ENCODE measurements at places on chromosomes 16 and 17. TPM values are rescaled to one million over a fixed set of nuclear protein-coding genes. Genes with fewer than 3 reads are reported as not detected.
A peak's percentile ranks its signal among the peaks of the same experiment; 100 is the strongest.

SSTR5 gene
- 0.51 TPM for total RNA-seq

ZC3H18 gene
- 11.8 TPM for total RNA-seq

METRN gene
- 320 TPM for total RNA-seq

NPTX1 gene
- 0.55 TPM for total RNA-seq

ALOXE3 gene
- total RNA-seq: 3.6 TPM

C1QTNF8 gene
- total RNA-seq: not detected

PIMREG gene
- total RNA-seq: 67.6 TPM

LGALS9B gene
- total RNA-seq: not detected

RDM1 gene
- 2.0 TPM for total RNA-seq

CCL17 gene
- not detected for total RNA-seq

GRCh38 chr16:56933828-56934598 lies 2.1 kb downstream of the HERPUD1 start:
- no peak for DNase-seq

DNA sequence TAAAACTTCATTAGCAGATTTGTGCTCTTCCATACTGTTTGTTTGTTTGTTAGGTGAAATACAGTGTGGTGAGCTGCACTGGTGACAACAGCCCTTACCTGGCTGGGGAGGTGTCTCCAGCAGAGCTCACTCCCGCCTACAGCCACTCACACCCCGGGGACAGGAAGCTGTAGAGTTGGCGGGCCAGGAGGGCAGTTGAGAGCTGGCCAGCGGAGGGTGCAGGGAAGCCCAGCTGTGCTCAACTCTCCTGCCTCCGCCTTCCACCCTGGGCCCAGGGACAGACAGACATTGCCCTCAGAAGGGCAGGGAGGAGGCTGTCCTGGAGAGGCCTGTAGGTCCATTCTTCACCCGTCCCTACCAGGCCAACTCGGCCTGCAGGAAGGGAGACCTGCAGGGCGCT lies 48.6 kb upstream of the PVALEF start:
- no peak for DNase-seq

- no peak for DNase-seq
These were observed 22.8 kb downstream of the ZDHHC7 start for GRCh38 chr16:84988328-84989080.

DNA sequence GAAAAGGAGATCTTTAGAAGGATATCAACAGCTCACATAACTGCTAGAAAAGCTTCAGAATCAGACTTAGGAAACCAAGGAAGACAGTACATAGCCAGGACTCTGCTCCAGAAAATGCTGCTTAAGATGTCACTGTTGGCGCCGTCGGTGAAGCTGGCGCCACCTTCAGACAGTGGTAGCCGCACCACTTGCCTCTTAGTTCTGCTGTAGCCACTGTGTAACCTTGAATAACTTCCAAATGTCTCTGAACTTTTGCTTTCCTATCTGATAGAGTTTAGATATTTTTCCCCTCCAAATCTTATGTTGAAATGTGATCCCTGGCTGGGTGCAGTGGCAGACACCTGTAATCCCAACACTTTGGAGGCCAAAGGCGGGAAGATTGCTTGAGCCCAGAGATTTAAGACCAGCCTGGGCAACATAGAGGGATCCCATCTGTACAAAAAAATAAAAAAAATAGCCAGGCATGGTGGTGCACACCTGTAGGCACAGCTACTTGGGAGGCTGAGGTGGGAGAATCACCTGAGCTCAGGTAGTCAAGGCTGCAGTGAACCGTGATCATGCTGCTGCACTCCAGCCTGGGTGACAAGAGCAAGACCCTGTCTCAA lies 6.3 kb upstream of the USP31 start:
- peak; percentile 37 for DNase-seq

DNA sequence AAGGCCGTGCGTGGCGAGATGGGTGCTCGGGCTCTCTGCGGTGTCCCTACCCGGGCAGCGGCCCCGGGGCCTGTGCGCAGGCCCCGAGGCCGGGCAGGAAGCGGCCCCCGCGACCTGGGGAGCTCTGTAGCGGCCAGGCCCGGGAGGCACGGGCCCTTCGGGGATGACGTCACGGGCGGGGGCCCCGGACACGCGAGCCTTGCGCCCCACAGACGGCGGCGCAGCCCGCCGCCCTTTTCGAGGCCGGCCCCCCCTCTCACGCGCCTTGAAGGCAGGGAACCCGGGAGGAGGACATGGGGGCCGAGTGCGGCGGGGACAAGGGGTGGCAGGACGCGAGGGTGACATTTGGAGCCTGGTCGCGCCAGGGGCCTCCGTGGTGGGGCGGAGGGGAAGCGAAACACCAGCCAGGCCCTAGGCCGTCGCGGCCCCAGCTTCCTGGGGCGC lies 1.1 kb downstream of the RAI1 start:
- peak; percentile 30 for DNase-seq

- no peak for DNase-seq
These were observed 28.4 kb upstream of the GINS3 start for GRCh38 chr16:58363746-58364393.

- DNase-seq: peak; percentile 100
These were observed 28.6 kb upstream of the ITGA3 start for GRCh38 chr17:50027172-50027880.

- DNase-seq: no peak
These were observed 426.6 kb upstream of the CDH11 start for GRCh38 chr16:65548470-65548869.

DNA sequence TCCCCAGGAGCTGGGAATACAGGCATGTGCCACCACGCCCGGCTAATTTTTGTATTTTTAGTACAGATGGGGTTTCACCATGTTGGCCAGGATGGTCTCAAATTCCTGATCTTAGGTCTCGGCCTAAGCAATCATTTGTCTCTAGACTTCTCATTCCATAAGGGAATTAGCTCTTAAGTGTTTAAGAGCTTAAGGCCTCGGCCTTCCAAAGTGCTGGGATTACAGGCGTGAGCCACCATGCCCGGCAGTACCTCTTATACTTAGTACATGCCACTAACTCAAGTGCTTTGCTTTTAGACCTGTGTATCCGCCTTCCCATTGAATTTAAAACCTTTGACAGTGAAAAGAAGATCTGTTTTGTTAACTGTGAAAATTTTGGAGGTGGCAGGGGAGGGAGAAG lies 16.6 kb upstream of the IL21R start:
- DNase-seq: no peak

GRCh38 chr16:56643080-56643778 lies 4.8 kb downstream of the MT1A start:
- DNase-seq: peak; percentile 53

- DNase-seq: no peak
These were observed 6.4 kb downstream of the DYNLRB2 start for GRCh38 chr16:80547145-80547544.

GRCh38 chr16:1768767-1769401 lies 2.5 kb downstream of the NME3 start:
- DNase-seq: no peak

DNA sequence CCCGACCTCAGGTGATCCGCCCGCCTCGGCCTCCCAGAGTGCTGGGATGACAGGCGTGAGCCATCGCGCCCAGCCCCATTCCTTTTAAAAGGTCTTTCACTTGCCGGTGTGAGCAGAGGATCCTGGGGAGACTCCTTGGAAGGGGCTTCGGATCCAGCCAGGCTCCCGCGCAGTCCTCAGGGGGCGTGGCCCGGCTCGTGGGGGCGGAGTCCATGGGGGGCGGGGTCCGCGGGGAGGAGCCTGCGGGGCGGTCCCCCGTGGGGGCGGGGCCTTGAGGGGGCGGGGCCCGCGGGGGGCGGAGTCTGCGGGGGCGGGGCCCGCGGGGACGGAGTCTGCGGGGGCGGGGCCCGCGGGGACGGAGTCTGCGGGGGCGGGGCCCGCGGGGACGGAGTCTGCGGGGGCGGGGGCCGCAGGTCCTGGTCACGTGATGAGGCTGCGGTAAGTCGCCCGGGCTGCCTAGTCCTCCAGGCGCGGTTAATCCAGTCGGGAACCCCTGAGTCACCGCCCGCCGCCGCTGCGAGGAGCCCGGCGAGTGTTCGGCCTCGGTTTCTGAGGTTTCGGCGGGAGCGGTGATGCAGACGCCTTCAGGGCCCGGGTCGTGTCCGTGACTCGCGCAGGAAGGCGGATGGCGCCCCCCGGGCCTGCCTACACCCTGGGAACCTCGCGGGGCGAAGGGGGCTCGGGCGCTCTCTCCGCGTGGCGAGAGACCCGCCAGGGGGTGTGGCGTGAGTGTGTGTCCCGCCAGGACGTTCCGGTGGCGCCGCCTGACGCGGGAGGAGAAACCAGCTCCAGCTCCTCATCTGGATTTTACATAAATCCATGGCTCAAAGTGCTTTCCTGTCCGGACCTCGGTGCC lies 23.6 kb upstream of the ABR start:
- peak; percentile 56 for DNase-seq

- DNase-seq: no peak
These were observed 4.9 kb downstream of the MYLK3 start for GRCh38 chr16:46743232-46743719.

GRCh38 chr16:57245472-57246113 lies 534 bp downstream of the ARL2BP start:
- DNase-seq: peak; percentile 12

GRCh38 chr17:29390851-29391631 lies 878 bp downstream of the TAOK1 start:
- no peak for DNase-seq

GRCh38 chr17:42458497-42459255 lies at the start of gene ATP6V0A1:
Gene ATP6V0A1 (plus strand): TSS chr17:42458878. CDS start chr17:42460895, 2,017 bp downstream.
- DNase-seq: no peak

- DNase-seq: no peak
These were observed 84.6 kb downstream of the PARN start for GRCh38 chr16:14545346-14545884.

- peak; percentile 80 for DNase-seq
These were observed 9.3 kb downstream of the IL4R start for GRCh38 chr16:27322858-27323780.

GRCh38 chr17:45040459-45040858 lies 11.0 kb downstream of the DCAKD start:
- DNase-seq: no peak

DNA sequence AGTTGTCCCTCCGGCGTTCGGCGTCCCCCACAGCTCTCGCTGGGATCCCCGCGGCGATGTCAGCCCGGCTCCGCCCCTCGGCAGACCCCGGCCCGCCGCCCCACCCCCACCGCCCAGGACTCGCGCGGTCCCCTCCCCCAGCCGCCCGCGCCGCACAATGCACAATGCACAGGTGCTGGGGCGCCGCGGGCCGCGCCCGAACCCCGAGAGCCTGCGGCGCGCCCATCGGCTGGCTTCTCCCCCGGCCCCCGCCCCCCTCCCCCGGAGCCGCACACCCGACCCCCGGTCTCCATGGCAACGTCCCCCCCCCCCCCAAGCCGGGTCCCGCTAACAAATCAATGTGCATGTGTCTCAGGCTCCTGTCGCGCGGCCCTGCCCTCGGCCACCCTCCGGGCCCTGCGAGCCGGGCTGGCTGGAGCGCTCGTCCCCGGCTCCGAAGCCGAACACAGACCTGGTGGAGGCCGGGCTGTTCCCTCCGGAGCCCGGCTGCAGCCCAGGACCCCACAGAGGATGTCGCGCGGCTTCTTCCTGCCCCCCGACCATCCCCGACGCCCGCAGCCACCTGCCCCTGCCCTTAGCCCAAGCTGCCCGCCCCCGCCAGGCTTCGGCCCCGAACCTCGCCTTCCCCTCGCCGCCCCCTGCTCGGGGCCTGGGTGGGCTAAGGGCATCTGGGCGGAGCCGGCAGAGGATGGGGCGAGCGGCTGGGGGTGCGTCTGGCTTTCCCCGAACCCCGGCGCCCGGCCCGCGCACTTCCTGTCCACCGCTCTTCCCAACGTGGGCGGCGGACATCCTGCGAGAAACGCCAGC lies 818 bp upstream of the CBX8 start:
- no peak for DNase-seq

DNA sequence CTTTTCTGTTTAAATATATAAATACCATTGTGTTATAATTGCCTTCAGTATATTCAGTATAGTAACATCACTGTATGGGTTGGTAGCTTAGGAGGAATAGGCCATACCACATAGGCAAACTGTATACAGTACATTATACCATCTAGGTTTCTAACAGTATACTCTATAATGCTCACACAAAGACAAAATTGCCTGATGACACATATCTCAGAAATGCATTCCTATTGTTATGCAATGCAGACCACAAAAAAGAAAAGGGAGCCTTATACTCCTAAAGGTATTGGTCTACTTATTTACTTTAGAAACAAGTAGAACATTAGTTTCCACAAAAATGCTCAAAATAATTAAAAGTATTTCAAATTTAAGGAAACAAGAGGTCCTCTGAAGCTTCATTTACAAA lies 47.9 kb downstream of the SETD6 start:
- peak; percentile 74 for DNase-seq

DNA sequence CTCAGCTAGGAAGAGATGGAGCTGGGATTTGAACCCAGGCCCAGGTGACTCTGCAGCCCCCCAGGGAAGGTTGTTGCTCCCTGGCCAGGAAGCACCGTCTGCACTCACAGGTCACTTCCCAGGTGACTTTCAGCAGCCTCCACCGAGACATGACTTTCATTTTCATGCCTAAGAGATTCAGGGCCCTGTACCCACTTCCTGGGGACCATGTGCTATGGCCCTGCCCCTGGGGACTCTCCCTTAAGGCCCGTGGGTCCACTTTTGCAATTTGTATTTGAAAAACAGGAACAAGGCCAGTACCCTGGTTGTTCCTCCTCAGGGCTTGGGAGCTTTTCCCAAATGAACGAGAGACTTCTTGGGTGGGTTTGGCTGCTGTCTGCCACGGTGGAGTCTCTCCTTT lies 191.0 kb downstream of the IRF8 start:
- DNase-seq: no peak

DNA sequence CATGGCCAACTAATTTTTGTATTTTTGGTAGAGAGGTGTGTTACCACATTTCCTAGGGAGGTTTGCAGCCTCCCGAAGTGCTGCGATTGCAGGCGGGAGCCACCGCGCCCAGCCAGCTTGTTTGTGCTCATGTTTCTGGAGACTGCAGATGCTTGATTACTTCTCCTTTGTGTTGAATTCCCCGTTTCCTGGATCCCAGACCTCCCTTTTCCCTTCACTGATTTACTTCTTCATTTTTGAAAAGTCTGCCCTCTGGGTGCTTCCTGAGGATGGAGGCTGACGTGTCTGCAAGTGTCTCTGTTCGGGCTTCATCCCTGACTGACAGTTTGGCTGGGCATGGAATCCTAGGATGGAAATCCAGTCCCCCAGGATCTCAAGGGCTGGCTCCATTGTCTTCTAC lies 7.0 kb upstream of the TRIM47 start:
- DNase-seq: no peak

DNA sequence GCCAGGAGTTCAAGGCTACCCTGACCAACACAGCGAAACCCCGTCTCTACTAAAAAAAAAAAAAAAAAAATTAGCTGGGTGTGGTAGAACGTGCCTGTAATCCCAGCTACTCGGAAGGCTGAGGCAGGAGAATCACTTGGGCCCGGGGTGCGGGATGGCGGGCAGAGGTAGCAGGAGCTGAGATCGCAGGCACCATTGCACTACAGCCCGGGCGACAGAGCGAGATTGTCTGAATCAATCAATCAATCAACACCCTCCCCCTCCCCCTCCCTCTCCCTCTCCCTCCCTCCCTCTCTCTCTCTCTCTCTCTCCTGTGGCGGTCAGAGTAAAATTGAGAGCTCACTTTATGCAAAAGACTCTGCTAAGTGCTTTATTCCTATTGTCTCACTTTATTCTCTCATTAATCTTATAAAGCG lies 1.2 kb downstream of the HSDL1 start:
- DNase-seq: no peak

Measured in PC-3 (cell line).